ENCODE measurements at places on chromosomes 7 and 10.

- DNase-seq = no peak
Measured at GRCh38 chr10:3426190-3426845, 253.7 kb upstream of the PITRM1 start.

DNA sequence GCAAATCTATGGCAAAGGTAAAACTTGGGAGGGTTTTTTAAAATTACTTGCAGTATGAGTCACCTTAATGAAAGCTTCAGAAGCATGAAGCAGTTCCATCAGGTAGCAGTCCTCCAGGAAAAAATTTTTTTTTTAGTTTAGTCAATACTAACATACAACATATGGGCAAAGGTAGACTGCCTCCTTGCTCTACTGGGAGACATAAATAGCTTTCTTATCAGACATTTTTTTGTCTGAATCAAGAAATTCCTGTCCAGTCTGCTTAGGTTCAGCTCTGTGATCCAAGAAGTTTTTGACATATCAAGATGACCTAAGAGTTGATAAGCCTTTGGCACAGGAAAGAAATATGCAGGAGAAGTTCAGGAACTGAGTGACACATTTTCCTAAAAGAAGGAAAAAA, 171.5 kb upstream of the TCF7L2 start:
- DNase-seq = no peak

DNA sequence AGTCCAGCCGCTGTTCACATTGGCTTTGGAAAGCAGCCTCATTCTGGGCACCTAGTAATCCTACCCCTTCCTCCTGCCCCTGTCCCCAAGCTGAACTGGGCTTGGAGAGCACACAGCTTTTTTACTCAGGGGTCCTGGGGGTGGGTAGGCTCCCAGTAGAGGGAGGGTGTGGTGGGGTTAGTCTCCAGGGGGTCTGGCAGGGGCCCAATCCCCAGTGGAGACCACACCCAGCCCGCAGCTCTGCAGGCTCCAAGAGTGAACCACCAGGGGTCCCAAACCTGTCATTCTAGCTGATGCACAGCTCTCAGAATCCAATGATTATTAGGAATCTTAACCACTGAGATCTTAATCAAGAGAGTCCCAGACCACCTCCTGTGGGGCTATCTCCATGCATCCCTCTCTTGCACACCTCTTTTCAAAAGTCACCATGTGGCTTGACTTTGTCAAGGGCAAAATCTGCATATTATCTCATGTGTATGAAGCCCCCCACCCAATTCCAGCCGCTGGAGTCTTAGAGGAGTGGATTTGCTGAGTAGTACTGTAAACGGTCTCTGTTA, 2.7 kb downstream of the HOXA11 start:
- peak; percentile 6 for DNase-seq

GRCh38 chr10:4255751-4256150, 470.7 kb upstream of the KLF6 start:
- no peak for DNase-seq

GRCh38 chr7:122885583-122886356, 490 bp downstream of the CADPS2 start:
- peak; percentile 57 for DNase-seq

- DNase-seq = no peak
Measured at GRCh38 chr10:99682752-99683151, 23.4 kb downstream of the ENTPD7 start.
